Mesenchymal stem cell (in vitro differentiated cells and primary cell): ENCODE measurements at places on chromosomes 3 and 15.

- DNase-seq: peak; percentile 60
Measured at GRCh38 chr3:197256836-197257444, 41.5 kb downstream of the DLG1 start.

DNA sequence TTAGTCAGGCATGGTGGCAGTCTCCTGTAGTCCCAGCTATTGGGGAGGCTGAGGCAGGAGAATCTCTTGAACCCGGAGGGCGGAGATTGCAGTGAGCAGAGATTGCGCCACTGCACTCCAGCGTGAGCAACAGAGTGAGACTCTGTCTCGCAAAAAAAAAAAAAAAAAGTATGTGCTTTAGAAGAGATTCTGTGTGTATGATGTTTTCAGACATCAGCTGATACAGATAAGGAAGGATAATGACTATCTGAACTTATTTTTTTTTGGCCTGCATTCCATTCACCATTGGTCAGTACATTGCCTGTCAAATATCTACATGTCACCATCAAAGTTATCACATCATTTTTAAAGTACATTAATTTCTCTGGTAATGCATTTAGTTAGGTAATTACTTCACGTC, 17.4 kb downstream of the C3orf38 start:
- no peak for DNase-seq

- DNase-seq: no peak
Measured at GRCh38 chr15:67019069-67019468, 46.3 kb upstream of the SMAD3 start.

GRCh38 chr3:182797876-182798275, 4.6 kb downstream of the ATP11B start:
- DNase-seq: no peak

DNA sequence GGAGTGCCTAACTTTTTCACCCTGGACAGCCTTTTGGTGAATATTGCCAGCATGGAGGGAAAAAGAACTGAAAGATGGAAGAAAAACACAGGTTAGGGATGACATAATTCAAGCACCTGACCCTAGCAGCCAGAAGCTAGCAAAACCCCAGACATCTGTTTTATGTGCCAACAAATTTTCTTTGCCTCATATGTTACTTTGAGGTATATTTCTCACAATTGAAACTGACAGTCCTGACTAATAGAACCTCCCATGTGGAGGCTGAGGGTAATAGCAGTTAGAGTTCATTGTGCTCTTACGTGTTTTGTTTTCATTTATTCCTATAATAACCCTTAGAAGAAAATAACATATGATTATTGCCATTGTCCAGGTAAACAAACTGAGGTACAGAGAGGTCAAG, 71.5 kb upstream of the SLC25A26 start:
- DNase-seq: no peak

DNA sequence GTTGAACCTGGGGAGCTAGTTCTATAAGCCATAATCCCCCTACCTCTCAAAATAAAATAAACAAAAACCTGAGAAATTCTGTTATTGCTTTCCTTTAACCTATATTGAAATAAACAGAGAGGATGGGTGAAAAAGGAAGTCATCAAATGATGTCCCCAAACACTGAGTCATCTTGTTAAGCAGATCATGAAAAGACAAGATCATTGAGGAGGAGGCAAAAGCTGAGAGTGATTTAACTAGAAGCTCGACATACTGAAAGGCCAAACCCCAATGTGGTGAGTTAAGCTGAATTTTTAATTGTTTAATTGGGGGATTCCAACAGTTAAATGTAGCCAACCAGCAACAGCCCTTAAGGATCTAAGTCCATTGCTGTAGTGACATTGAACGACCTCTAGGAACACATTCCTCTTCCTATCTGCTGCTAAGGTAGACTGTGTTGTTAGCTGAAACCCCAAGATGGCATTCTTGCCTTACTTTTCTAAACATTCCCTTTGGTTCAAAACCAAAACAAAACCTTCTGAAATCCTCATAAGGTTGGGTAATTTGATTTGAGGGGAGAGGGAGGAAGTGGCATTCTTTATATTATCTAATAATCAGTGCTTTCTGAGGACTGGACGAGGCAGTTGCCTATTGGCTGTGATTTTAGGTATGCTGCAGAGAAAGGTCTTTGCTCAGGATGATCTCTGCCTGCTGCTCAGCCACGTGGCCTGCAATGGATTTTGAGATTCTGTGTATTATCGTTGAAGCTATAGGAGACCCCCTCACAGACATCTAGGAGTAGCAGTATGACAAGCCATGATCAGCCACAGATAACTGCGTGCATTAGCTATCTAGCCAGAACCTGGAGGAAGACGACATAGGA, 62.7 kb upstream of the BNIP2 start:
- DNase-seq: no peak

- DNase-seq: peak; percentile 4
Measured at GRCh38 chr3:78580681-78581080, 1187.1 kb downstream of the ROBO1 start.

GRCh38 chr3:88301996-88302393, 152.2 kb downstream of the C3orf38 start:
- no peak for DNase-seq

GRCh38 chr15:75655931-75656330, 8.2 kb downstream of the SNX33 start:
- no peak for DNase-seq

DNA sequence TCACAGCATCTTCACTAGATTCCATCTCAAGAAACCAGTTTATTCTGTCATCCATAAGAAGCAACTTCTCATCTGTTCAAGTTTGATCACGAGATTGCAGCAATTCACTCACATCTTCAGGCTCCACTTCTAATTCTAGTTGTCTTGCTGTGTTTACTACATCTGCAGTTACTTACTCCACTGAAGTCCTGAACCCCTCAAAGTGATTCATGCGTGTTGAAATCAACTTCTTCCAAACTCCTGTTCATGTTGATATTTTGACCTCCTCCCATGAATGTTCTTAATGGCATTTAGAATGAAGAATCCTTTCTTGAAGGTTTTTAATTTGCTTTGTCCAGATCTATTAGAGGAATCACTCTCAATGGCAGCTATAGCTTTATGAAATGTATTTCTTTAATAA, 287.6 kb upstream of the TBL1XR1 start:
- no peak for DNase-seq

- DNase-seq: no peak
Measured at GRCh38 chr3:51717947-51718346, 11.1 kb downstream of the GRM2 start.

- DNase-seq: peak; percentile 34
Measured at GRCh38 chr3:141575879-141576743, 89.3 kb downstream of the RASA2 start.

DNA sequence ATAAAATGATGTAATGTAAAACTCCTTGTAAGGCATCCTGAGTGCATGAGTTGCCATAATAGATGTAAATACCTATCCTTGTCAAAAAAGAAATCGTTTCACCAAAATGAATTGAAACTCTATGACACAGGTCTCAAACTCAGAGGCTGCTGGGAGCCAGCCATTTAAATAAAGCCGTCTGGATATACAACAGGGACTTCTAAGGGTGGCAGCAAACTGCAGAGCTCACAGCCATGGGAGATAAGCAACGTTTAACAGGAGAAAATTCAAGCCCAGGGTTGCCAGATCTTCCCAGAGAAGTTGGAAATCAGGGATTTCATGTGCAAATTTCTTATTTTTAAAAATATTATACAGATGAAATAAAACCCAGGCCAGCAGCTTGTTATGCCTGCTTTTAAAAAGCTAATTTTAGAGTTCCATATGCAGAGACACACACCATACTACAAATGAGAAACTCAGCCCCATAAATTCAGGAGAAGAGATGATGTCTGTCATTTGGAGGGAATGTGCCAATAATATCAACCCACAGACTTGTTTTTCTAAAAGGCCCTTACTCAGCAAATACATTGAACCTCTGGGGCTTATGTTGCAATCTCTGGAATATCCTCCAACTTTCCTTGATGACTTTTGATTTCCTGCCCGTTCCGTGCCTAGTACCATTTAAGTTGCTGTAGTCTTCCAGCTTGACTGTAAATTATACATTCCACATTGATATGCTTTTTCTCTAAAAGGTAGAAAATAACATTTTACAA, 75.6 kb downstream of the AQP9 start:
- DNase-seq: no peak

DNA sequence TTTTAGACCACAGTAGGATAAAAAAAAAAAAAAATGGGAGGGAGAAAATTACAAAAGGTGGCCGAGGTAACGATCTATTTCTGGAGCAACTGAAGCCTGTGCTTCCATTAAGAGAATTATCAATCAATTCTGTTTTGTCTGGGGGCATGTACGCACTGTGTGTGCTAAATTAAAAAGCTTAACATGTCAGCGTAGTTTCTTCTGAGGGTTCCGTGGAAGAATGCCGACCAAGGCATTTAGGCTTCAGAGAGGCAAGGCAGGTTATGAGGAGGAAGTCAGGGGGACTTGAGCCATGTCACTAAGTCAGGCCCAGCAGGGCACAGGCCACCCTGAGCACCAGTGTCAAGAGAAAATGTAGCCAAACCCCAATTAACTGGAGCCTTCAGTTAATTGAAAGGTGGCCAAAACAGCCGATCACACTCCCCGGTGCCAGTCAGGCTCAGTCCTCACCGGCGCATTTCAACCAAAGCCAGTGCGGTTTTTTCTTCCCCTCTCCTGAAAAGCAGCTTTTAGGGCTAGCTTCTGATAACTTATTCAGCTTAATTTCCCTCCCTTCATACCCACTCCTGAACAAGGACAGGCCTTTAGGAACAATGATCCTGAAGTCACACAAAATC, 113.9 kb downstream of the MEGF11 start:
- DNase-seq: no peak

DNA sequence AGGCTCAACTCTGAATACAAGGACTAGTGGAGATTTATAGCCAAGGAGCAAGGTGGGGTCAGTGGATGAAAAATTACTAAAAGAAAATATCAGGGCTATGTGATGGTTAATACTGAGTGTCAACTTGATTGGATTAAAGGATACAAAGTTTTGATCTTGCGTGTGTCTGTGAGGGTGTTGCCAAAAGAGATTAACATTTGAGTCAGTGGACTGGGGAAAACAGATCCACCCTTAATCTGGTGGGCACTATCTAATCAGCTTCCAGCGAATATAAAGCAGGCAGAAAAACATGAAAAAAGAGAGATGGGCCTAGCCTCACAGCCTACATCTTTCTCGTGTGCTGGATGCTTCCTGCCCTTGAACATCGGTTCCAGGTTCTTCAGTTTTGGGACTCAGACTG, 14.4 kb upstream of the SENP7 start:
- DNase-seq: no peak

GRCh38 chr3:133547432-133548041, 25.9 kb upstream of the CDV3 start:
- DNase-seq: peak; percentile 50

DNA sequence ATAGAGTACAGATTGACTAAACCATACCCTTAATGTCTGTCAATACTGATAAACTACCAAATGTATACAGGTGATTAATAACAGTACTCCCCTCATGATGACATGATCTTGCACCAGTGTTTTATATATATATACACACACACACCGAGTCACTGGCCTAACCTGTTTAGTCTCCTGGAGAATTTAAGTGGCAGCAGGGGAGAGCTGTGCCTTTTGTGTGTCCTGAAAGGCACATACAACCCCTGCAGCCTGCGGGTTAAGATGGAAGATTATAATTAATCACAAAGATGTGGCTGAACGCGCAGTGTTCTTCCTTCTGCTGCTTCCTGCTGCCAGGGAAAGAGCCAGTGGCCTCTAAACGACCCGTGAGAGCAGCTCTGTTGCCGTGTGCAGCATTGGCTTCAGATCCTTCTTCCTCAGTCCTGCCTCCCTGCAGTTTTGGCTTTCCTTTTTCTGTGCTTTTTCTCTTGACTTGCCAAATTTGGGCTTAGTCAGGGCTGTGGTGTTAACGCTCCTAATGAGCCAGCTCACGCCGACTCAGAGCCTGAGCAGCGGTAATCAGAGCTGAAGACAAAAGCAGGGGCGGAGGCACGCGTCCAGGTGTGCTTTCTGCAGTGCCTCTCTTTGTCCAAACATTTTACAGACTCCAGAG, 42.5 kb upstream of the UBE3A start:
- no peak for DNase-seq

- DNase-seq: no peak
Measured at GRCh38 chr3:171279972-171280371, 180.2 kb downstream of the TNIK start.

DNA sequence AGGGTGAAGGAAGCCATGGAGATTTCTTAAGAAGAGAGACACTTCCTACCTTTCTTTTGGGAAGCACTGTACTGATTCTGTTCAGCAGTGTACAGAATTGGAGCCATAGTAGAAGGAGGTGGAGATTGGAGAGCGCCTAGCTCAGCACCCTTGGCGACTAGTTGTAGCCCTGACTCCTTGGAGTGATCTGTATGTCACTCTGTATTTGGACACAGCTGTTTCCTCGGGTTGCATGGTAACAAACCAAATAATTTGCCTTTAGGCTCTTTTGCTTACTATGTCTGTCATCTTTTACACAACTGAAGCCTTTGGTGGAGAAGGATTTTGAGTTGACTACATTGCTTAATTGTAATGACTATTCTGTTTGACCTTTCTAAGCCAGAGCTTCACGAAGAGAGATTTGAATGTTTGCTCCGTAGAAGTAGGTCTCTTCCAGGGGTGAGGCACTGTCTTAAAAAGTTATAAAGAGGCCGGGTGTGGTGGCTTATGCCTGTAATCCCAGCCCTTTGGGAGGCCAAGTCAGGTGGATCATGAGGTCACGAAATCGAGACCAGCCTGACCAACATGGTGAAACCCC, 77.1 kb downstream of the AKAP13 start:
- DNase-seq: peak; percentile 86

GRCh38 chr3:71495708-71496472, 87.6 kb downstream of the FOXP1 start:
- peak; percentile 87 for DNase-seq

GRCh38 chr15:39215015-39215414, 365.9 kb upstream of the THBS1 start:
- no peak for DNase-seq

DNA sequence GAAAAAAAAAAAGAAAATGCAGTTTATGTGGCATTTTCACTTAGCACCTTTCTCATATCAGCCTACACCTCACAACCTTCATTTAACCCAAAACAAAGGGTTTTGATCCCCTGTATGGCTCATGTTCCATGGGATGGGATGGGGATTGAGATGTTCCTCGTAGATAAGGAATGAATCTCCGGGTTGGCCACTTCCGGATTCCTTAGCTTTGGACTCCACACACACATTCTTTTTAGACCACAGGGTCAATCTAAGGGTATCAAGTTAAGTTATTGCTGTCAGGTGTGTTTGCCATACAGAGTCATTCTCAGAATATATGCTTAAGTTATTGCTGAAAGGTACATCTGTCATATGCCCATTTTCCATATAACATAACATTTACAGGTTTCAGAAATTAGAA, 301.4 kb upstream of the TGFBR2 start:
- no peak for DNase-seq

DNA sequence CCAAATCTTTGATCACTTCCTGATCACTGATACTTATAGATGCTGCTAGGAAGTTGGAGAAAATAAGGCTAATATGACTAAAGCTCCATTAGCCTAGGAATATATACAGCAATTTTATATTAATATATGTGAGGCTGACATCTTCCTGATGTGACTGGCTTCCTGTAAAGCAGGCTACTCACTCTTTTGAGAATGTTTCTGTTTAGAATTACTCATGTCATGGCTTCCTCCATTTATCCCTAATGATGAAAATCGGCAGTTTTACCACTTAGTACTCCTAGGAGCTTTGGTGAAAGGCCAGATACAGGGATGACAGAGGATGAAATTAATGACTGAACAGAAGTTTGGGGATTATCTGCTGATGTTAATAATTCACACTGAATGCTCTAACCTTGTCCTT, 3.9 kb upstream of the MAP1A start:
- DNase-seq: peak; percentile 51
